ENCODE measurements at places on chromosomes 1 and 21.
A peak's percentile ranks its signal among the peaks of the same experiment; 100 is the strongest.

DNA sequence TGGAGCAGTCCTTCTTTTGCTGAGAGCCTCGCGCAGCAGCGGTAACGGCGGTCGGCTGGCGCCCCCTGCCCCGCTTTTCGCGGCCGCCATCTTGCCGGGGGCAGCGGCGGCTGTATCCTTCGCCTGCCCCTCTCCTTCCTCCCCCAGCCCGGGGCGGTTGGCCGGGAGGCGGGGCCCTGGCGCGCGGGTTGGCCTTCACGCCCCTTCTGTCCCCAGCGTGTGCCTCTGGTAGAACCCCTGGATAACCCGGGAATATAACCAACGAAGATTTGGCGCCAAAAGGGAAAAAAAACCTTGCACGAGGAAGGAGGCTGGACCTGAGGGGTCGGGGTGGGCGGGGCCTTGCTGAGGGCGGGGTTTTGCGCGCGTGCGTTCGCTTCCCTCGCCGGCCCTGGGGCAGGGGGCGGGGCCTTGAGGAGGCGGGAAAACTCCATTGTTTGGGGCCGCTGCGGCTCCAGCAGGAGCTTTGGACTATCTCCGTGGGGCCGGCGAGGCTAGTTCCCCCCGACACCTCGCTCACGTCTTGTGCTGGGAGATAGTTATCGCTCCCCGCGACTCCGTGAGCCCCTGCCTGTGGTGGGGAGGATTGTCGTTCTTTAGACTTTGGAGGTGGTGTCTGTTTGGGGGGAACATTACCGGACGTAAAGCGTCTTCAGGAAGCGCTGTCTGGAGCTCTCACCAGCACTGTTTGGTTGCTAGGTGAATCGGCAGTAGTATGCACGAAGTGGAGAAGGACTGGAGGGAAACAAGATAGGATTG lies 689 bp downstream of the NASP start:
- DNase-seq = peak; percentile 97

DNA sequence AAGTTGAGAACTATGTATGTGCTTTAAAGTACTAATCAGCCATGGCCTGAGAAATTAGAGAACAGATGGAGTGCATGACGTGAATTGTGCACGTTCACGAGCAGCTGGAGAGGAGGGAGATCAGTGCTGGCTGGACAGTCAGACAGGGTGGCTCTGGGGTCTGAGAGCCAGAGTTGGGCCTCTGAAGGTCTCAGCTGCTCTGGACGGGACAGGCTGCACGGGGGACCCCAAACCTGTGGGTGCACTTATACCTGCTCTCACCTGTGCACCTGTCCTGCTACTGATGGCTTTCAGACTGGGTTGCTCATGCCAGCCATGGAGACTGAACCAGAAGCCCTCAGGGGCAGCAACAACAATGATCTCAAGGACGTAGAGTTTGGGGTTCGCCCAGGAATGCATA lies 43.5 kb downstream of the UMODL1 start:
- no peak for DNase-seq

GRCh38 chr1:174769961-174770549 lies 229.7 kb upstream of the CACYBP start:
- peak; percentile 39 for DNase-seq

DNA sequence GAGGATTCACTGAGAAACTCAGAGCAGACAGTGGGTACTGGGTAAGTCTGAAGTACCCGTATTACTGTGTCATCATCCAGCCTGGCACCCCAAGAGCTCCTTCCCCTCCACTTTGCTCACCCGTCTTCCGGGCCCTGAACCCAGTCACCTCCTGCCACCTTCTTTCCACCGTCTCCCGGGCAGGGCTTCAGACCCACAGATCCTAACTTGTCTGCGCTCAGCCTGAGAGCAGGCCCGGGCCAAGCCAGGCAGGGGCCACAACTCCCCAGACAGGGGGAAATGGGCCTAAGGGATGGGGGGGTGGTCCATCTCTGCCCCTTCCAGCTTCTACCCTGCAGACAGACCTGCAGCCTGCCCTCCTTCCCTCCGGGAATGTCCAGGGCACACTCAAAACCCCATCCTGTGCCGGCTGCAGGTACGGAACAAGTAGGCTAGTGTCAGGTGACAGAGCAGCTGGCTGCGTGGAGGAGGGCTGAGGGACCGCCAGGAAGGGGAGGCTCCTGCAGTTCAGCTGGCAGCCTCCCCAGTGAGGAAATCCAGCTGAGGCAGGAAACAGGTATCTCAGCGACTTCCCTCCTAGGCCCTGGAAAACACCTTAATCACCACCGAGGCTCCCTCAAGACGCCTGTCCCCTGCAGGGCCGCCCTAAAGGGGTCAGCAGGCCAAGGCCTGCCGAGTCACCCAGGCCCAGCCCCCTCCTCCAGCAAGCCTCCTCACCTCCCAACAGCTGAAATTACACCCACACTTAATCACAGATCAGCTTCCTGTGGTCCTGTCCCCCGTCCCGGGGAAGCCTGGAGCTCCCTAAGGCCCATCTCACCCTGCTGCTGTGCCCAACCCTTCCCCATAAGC lies 3.5 kb downstream of the HSPG2 start:
- DNase-seq = no peak

GRCh38 chr1:186997877-186998276 lies 169.1 kb downstream of the PLA2G4A start:
- DNase-seq = no peak

DNA sequence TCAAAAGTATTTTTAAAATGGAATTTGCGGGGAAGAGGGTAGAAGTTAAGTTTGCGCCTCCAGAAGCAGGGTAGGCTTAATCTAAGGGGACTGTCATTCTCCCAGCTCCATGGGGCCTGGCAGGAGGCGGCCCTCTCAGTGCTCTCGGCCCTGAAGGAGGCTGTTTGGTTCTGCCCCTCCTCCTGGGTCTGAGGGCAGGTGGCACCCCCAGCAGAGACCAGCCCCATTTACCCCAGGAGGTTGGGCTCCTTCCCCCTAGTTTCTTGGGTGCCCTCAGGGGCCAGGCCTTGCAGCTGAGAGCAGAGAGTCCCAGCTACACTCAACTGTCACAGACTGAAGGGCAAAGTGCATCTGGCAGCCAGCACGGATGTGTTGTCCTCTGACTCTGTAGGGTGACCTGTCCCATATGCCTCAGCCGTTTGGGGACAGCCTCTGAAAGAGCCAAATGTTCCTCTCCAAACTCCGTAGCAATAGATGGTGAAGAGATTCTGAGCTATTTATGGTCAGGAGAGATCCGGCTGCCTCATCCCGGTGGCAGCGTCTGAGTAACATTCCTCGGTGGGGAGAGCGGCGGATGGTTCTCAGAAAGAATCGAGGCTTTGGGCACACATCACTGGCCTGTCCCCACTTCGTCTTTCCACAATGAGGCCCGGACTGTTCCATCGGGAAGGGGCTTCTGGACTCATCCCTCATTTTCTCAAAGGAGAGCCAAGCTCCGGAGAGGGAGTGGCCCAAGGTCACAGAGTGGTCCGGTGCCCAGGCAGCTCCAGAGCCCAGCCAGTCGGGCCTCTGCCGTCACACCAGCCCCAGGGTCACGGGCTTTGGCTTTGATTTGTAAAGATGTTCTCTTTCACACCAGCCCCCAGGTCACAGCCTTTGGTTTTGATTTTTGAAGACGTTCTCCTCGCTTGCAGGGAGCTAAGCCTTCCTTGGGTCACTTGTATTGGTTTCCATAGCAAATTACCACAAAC lies 424.2 kb upstream of the VAMP3 start:
- DNase-seq = no peak

GRCh38 chr1:17563494-17564281 lies 24.2 kb downstream of the ARHGEF10L start:
- no peak for DNase-seq

DNA sequence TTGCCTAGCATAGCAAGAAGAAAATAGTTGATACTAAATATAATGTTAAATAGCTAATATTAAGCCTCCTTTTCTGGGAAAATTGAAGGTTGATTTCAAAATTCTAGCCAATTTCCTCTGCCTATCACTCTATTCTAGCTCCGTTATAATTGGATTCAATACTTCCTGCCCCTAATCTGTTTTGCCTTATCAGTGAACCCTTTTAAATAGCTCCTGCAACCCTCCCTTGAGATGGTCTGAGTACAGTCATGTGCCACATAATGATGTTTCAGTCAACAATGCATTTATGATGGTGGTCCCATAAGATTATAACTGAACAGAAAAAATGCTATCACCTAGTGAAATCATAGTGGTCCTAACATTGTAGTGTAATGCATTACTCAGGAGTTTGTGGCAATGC lies 79.7 kb upstream of the PBX1 start:
- DNase-seq = no peak

- no peak for DNase-seq
These were observed 44.5 kb upstream of the WARS2 start for GRCh38 chr1:119184972-119185371.

GRCh38 chr21:43658769-43659135 lies 536 bp downstream of the HSF2BP start:
- DNase-seq = no peak

- no peak for DNase-seq
These were observed 5.9 kb downstream of the BLACAT1 start for GRCh38 chr1:205449750-205450443.

GRCh38 chr1:161408429-161409052 lies 40.9 kb upstream of the CFAP126 start:
- no peak for DNase-seq

DNA sequence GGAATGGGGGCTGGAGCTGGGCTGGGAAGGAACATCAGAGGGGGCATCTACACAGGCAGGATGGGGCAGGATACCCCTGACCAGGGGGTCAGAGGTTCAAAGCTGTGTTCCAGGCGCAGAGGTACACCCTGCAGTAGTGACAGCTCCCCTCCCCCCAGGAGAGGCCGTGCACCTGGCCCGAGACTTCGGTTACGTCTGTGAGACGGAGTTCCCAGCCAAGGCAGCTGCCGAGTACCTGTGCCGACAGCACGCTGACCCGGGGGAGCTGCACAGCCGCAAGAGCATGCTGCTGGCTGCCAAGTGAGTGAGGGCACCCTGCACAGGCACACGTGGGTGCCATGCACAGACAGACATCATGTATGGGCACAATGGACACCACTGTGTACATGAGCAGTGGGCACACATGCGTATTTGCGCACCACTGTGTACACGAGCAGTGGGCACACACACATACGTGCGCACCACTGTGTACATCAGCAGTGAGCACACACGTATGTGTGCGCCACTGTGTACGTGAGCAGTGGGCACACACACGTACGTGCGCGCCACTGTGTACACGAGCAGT lies 17.4 kb downstream of the TFAP2E start:
- no peak for DNase-seq

DNA sequence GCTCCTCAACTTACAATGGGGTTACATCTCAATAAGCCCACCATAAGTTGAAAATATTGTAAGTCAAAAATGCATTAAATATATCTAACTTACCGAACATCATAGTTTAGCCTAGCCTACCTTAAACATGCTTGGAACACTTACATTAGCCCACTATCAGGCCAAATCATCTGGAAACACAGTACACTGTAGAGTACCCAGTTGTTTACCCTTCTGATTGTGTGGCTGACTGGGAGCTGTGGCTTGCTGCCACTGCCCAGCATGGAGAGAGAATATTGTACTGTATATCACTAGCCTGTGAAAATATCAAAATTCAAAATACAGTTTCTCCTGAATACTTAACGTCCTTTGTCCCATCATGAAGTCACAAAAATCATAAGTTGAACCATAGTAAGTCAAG lies 40.4 kb upstream of the FRRS1 start:
- no peak for DNase-seq

- DNase-seq = no peak
These were observed 30.6 kb downstream of the MORN1 start for GRCh38 chr1:2360588-2361364.

- DNase-seq = no peak
These were observed 50.1 kb downstream of the HLX start for GRCh38 chr1:220929304-220929703.

DNA sequence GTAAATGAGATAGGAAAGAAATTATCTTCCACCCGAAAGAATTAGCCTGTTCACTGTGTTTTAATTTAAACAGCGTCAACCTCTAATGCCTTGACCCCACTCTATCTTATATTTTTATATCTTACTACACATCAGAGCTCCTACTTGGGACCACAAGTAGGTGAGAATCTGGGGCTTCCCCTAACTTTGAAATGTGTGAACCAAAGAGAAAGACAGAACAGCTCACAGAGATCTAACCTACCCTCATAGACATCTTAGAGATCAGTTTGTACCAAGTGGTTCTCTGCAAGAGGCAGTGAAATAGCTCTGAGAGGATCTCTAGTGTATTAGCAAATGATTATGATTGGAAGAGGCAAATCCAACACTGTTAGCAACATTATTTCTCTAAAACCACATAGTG lies 31.0 kb upstream of the IFI16 start:
- no peak for DNase-seq

DNA sequence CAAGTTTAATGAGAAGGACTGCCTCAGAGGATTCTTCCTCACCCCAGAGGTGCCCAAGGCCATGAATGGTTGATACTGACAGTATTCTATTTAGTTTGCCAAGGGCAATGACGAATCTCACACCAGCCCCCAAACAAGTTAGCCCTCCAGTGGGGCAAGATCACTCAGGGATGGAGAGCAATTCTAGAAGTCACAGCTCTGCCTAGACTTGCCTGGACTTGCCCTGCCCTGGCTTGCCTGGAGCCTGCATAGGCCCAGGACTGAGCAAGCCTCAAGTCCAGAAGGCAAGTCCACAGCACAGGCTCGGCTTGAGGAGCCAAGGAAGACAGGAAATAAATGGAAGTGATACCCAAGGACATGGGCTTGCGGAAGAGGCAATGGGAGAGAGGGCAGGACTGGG lies 39.5 kb upstream of the RGS16 start:
- DNase-seq = no peak

All from NCI-H774 (cell line).